T-helper 22 cell (primary cell): ENCODE measurements at places on chromosomes 7 and 10.

DNA sequence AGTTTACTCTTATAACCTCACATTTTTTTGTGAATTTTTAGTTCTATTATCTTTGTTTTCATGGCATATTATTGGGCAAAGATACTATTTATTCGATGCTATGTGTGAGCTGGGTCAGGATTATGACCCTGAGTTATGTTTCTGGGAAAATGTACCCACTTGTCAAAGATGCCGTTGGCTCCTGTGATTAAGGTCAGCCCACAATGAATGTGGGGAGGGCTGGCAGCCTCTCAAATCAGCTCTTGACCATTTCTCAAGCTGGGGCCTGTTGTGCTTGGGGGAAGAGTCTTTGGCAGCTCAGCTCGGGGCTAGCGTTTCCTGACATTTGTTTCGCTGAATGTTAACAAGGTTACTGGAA, 97.5 kb downstream of the TCF7L2 start:
- DNase-seq = no peak

- DNase-seq = no peak
Observed at GRCh38 chr7:80643336-80643915, 5.0 kb downstream of the CD36 start.

DNA sequence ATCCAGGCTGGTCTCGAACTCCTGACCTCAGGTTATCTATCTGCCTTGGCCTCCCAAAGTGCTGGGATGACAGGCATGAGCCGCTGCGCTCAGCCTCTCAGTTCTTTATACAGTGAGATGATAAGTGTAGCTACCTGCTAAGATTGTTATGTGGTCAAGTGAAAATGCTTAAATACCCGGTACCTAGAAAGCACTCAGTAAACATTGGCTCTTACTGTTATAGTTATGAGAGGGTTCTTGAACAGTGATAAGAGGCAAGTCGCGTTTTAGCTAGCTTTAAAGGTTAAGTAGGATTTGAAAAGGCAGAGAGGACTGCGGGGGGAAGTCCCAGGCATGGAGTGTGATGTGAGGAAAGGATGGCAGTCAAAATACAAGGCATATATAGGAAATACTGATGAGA, 4.5 kb downstream of the ZKSCAN1 start:
- no peak for DNase-seq

DNA sequence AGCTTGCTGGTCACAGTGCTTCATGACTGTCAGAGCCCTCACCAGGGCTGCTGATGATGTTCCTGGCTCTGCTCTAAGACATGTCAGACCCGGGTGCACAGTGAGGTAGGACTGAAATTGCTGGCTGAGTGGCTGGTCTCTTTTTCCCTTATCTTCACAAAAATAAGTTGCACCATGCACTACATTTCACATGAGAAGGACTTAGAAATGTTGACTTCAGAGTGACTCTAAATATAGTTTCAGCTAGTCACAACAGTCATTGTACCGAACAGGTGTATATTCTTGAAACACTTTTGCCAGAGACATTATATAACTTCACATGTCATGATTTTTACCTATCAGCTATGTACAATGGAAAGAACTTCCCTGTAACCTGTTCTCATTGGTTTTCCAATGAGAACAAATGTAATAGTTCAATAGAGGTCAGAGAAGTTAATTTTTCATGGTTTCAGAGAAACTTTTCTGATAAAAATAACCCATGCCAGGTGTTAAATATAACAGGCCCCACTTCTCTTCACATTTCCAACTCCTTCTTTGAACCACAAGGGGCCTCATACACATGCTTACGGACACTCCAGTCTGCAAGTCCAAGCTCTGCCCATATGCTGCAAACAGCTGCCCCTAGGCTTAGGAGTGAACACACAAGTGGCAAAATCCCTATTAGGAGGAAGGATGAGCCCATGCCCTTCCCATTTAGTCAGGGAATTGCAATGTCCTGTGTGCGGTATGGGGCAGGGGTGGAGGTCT, 115.6 kb downstream of the CDK6 start:
- DNase-seq = no peak

DNA sequence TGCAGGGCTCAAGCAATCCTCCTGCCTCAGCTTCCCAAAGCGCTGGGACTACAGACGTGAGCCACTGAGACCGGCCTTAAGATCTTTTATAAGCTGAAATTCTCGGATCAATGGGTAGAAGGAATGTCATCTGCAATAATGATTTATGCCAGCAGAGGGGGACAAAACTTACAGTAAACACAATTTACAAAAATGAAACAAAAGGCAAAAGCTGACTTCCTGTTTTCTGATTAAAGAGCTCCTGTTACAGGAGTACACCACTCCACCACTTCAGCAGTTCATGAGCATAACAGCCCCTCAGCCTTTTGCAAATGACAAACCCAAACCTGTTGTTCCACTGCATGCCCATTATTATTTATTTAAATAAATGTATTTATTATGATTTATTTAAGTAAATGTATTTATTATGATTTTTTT, 88.5 kb upstream of the ATP6V0A4 start:
- no peak for DNase-seq

GRCh38 chr10:75828413-75828812, 397.0 kb downstream of the LRMDA start:
- DNase-seq = no peak

GRCh38 chr7:131489196-131489595, 67.2 kb downstream of the PODXL start:
- DNase-seq = no peak

DNA sequence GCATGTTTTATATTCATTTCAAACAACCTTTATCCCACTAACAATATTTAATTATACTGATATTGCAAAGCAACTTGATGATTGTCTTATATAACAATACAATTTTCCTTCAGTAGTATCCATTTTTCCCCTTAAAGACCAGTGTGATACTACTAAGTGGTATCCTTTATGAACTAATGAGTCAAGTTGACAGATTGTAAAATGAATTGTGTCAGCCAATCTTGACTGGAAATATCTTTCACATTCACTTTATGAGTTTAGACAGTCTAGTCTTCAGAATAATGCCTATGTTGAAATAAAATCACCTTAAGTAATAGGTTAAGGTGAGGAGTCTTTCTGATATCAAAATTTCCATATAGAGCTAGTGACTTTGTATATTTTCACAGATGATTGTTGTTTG, 950.0 kb upstream of the CELF2 start:
- DNase-seq = no peak

- no peak for DNase-seq
Observed at GRCh38 chr7:158093156-158093796, 494.3 kb downstream of the PTPRN2 start.

- no peak for DNase-seq
Observed at GRCh38 chr10:62692085-62692484, 112.4 kb upstream of the ADO start.

DNA sequence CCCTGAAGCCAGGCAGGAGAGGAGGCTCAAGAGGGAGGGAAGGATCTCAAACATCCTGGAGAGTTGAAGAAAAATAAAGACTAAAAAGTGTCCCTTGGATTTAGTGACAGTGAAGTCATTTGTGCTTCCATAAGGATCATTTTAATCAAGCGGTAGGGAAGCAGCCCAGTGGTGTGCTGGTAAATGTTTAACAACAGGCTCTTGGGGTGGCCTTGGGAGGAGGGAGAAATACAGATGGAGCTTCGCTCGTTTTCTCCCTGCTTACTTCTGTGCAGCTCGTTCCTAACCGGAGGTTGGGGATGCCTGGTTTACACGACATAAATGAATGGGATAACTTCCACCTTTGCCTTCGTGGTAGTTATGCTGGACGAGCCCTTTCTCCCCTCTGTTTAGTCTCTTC, 140.0 kb downstream of the CAMK1D start:
- no peak for DNase-seq

GRCh38 chr7:129351320-129351719, 82.9 kb upstream of the STRIP2 start:
- DNase-seq = no peak

DNA sequence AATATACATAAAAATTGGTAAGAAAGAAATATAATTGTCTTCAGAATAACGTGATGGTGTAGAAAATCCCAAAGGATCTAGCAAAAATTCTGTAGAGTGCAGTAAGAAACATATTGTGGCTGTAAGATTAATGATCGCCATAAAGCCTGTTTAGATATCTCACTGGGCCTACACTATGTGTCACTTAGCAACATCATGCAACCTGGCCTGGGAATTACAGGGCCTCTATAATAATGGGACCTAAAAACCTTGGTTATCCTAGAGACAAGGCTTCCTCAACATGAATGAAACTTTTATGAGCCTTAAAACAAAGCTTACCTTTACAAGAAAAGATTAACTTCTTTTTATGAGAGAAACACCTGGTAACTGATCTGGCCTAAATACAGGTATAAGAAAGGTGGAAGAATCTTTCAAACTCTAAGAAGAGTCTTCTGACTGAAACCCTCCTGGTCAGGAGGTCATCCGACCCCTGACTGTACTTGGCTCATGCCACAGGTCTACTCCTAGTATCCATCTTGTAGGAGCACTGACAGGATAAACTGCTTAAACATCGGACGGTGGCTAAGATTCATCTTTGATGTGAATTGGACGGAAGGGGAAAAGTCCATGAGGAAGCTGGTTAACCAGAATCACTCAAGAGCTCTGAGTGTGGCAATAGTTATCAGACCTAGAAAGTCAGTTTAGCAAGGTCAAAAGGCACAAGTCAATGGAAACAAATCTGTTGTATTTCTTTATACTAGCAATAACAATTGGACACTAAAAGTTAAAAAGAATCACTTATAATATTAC, 1155.1 kb upstream of the SORCS1 start:
- no peak for DNase-seq

DNA sequence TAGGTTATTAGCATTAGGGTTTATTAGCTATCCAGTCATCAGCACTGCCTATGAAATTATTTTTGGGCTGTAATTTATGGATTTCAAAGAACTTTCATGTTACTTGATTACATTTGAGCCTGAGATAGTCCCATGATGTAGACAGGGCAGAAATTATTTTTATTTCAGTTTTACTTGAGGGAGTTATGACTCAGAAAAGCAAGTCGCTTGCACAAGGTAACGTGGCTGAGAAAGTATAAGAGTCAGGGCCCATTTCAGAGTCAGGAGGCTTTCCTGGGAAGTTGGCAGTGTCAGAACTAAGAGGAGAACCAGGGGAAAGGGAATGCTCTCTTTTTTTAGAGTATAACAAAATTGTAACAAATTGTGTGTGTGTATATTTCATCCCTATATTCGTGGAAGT, 16.5 kb downstream of the GATA3 start:
- no peak for DNase-seq

DNA sequence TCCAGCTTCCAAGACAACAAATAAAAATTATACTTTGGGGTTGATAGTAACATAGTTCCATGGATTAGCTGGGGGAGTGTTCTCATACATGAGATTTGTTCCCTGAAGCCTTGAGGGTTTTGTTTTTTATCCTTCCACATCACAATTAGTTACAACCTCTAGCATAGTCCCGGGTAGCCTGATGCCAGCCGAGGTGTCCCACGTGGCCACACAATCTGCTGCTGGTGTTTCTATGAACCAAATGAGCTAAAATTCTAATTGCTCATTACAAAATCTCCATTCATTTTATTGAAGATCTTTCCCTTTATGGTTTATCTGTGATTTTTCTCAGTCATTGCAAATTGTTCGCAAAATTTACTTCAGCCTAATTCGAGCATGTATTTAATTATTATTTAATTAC, 84.7 kb downstream of the CACNA2D1 start:
- no peak for DNase-seq

DNA sequence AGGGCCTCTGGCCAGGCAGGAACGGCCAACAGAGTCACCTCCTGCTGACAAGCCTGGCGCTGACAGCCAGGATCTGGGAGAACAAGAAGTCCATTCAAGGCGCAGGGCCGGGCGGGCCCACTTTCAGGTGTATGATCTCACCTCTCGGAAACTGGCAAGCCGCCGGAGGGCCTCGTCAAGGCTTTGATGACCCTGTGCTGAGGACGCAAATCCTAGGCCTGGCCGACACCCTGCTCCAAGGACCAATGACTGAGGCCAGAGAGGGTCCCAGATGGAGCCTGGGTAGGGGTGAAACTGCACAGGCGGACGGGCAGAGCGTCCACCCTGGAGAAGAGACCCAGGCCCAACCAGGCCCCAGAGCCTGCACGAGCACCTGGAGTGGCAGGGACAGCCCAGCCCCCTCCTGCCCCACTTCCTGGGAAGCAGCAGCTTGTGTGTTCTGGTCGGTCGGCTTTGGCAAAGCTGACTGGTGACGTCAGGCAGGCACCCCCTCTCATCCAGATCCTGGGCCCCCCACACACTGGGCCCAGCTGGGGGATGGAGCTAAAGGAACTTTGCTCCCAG, 30.6 kb downstream of the MYL10 start:
- DNase-seq = no peak

GRCh38 chr10:49550563-49550962, 11.6 kb upstream of the ERCC6 start:
- DNase-seq = no peak

DNA sequence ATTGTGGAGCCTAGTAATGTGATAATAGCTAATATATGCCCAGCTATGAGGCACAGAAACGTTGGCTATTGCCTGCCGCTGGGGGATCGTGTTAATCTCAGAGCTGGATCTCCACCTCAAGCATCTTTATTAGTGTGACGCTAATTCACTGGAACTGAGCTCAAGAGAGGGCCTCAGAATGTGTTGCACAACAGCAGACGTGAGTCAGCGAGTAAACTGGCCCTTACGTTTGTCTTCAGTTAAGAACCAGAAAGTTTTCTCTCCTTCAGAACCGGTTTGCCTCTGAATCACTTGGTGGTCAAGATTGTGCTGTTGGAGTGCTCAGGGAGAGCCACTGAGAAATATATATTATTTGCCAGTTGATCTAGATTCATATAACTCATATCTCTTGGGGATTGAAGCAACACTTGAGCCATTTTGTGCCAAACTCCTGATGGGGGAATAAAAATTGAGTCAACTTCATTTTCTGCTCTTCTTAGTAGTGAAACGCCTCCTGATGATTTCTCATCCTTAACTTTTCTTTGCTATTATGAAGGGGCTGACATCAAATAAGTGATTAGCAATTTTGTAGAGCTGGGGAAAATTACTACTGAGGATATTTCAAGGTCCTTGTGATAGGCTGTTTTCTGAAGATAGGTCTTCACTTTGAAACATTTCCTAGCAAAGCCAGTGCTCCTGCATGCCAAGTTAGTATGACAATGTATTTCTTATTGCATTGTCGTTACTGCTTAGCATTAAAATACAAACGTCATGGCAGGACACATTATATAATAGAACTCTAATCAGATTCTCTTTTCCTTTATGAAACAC, 22.3 kb downstream of the BZW2 start:
- no peak for DNase-seq

DNA sequence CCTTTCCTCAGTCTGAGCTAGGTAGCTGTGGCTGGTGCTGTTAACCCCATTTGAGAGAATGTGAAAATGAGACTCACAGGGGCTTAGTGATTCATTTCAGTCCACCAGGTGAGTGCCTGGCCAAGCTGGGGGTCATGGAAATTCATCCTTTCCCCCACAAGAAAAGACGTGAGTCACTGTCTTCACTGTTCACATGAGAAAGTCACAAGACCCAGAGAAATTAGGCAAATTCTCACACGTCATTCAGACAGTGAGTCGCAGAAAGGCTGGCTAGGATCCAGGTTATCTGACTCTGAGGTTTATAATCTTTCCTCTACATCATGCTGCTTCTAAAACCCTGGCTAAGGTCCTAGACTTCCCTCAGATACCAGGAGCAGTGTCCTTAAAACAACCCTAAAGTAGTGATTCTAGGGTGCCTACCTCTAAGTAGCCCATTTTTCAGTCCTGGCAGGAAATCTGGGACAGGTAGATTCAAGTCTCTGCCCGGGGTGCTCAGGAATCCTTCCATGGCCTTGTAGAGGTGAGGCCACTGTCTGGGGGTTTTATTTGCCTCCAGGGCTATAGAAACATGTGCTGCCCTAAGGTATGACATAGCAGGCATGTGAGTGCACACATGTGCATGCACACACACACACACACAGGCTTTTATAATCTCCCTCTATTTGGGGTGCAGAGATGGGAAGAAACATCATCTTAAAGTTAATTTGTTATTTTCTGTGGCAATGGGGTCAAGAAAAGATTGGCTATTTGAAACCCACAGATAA, 427.9 kb upstream of the CELF2 start:
- DNase-seq = no peak
